ENCODE measurements at places on chromosomes 1 and 21.
A peak's percentile ranks its signal among the peaks of the same experiment; 100 is the strongest.

GRCh38 chr21:20943561-20943997 is 54.6 kb upstream of the NCAM2 start:
- peak; percentile 7 for DNase-seq

DNA sequence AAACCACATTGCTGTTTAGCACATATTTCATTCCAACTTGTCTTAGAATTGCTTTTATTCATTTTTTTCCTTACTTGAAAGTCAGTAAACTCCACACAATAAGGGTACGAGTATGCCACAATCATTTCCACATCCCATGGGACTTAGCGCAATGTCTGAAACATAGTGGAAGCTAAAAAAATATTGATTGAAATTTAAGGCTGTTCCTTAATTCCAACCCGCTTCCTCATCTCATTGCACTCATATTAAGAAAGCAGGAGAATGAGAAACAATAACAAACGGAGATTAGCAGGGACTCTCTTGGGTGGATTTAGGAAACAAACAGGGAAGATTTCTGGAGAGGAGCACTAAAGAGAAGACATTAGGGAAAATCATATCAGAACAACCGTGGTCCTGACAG is 39.3 kb upstream of the RGS4 start:
- no peak for DNase-seq

- DNase-seq: no peak
Observed at GRCh38 chr1:212560933-212561460, 47.6 kb upstream of the ATF3 start.

- no peak for DNase-seq
Observed at GRCh38 chr1:10510520-10511493, 36.1 kb downstream of the PEX14 start.

DNA sequence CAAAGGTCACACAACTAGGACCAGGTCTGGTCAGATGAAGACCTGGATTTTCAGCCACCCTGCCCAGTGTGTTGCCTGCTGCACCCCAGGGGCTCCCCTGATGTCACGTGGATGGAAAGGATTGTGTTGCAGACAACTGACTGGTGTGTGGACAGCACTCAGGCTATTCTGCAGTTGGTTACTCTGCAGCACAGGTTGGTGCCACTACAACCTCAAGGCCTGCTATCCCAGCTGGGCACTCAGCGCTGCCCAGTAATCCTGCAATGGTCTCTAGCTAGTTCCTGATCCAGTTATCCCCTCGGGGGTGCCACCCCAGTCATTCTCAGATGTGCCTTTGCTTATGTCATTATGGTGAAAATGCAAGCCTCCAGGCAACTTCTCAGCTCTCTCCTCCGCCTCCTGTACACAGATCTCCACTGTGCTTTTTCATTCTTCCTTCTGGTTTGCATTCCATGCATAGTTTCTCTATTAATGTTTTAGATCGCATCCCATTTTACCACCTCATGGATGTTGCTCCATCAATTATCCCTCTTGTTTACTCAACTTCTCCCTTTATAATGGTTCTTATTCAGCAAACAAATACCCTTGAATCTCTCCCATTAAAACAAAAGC is 503.2 kb upstream of the CAMK1G start:
- no peak for DNase-seq

GRCh38 chr1:233102341-233102740 is 151.9 kb downstream of the NTPCR start:
- DNase-seq: no peak

DNA sequence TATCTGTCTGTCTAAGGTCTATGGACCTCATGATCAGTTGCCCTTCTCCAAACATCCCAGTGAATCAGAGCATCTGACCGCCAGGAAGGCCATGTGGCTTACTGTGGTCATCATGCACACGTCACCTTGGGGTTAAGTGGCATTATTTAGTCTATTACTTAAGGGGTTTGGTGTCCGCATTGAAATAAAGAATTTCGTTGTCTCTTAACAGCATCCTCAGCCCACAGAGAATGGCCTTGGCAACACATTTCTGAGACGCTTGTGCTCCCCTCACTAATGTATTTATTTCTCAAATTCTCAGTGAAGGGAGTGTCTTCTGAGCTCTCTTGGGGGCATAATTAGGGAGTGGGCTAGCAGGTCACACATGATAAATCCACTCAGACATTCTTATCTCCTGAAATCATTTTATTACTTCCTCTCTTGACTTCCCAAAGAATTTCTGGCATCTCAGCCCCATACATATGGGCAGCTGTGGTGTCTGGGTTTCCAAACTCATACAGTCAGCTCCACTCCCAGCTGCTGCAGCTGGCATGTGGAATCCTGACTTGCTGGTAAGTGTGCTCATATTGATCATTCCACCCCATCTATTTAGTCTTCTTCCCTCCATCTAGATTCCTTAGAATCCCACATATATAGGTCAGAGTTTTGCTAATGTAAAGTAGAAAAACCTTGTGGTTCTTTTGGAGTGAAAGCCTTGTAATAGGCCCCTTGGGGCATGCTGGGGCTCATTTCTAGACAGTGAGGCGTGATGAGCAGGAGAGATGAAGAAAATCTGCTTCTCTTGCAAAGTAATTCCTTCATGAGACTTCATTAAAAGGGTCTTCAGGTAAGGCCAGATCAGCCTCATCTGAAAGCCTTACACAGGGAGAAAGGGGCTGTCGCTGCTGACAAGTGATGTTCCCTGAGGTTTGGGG is 110.5 kb downstream of the HHAT start:
- no peak for DNase-seq

GRCh38 chr1:16266411-16267118 is 29.6 kb upstream of the CPLANE2 start:
- DNase-seq: no peak

GRCh38 chr21:17118638-17119384 is 394.0 kb upstream of the CXADR start:
- no peak for DNase-seq

GRCh38 chr1:224435318-224435763 is 744 bp upstream of the WDR26 start:
- DNase-seq: no peak

DNA sequence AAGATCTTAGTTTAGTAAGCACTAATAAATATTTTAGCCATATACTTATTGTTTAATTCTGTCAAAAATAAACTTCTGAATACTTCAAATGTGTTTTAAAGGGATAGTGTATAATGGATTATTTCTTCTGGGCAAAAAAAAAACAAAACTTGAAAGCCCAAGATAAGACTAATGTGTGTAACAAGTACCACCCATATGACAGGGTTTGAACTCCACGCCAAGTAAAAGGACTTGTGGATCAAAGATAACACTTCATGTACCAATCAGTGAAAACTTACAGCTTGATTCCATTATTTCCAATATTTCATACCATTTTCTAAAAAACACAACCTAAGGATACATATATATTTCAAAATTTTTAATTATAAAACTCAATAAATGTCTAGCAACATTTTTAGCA is 59.5 kb downstream of the DENND1B start:
- DNase-seq: no peak

- DNase-seq: no peak
Observed at GRCh38 chr1:978069-978834, 3.6 kb downstream of the PERM1 start.

DNA sequence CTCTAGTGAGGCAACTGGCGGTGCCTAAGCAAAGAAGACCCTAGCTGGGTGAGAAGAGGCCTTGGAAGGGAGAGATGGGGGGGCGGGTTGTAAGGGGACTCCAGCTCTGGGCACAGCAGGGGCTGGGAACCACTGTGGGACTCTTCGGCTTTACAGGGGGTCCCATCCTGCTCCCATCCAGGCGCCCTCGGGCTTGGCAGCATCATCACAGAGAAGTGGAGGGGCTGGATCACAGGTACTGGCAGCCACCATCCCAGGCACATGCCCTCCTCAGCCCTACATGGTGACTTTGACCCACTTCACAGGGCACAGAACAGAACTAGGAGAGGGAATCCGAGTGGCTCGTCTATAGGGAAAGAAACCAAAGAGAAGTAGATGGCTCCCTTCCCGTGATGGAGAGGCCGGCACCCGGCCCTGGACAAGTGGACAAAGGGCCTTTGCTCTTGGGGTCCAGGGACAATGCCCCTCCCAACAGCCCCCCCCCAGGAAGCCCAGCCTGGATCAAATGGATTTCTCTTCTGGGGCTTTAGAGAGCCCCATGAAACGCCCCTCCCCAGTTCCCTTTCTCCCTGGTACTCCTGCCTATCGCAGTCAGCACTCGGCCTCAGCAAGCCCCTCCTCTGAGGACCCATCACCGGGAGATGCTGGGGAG is 54.0 kb upstream of the ECE1 start:
- no peak for DNase-seq

GRCh38 chr1:194161591-194161990 is 975.2 kb upstream of the B3GALT2 start:
- no peak for DNase-seq

DNA sequence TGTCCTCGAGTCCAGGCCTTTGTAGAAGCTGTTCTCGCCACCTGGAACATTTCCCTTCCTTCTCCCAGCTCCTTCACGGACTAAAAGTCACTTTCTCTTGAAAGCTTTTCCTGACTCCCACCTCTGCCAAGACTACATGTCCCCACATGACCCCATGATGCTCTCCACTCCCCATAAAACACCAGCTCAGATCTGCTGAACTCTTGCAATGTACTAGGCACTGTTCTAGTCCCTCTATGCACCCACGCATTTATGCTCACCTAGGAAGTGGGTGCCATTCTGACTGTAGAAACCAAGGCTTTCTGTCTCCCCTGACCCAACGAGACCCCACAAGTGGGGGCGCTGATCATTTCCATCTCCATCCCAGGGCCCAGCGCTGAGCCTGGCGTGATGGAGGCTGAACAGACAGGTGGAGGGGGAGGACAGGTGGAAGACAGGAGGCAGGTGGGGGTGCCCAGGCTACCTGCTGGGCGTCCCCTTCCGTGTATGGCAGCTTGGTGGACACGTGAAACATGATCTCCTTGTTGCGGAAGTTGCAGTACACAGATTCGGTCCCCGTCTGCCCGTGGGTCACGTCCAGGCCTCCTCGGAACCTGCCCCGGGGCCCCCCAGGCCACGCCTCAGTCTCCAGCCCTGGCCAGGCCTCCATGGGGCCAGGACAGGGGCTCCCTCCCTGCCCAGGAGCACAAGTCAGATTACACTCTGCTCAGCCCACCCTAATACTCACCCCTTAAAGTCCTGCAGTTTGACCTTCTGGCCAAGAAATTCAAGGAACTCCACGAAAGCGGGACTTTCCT is 58.0 kb downstream of the RAP1GAP start:
- no peak for DNase-seq

DNA sequence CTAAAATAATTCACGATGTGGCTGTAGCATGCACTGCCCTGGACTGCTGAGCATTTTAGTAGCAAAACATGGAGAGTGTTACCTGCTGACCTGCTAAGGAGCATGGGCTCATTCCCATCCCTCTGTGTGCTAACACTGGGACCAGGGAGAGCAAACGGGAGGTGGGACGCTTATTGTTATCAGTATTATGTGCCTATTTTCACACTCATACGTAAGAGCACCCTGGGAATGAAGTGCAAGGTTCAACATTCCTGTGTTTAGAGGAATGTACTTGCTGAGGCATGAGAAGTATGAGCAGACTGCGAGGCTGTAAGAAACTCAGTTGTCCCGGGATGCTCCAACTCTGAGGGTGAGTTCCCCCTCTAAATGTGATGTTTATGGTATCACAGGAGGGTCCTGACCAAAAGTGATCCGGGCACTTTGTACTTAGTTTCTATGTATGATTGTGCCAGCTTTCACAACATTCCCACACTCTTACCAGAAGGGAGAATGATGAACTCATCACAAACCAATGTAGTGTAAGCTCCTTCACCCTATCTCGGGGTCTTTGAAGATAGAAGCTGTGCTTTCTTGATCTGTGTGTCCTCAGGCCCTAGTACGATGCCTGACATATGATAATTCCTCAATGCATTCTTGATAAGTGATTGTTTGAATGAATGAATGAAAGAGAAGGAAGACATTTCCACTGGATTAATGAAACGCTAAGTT is 164.8 kb downstream of the KCNJ6 start:
- no peak for DNase-seq

GRCh38 chr1:212512816-212513559 is 80.3 kb downstream of the NENF start:
- DNase-seq: no peak

GRCh38 chr1:238465449-238465848 is 574.7 kb upstream of the ZP4 start:
- DNase-seq: no peak

- no peak for DNase-seq
Observed at GRCh38 chr1:154493276-154493675, 8.7 kb upstream of the TDRD10 start.

- DNase-seq: no peak
Observed at GRCh38 chr1:228929476-228930027, 194.3 kb downstream of the RHOU start.

GRCh38 chr1:38246955-38247952 is 200.7 kb upstream of the POU3F1 start:
- no peak for DNase-seq

DNA sequence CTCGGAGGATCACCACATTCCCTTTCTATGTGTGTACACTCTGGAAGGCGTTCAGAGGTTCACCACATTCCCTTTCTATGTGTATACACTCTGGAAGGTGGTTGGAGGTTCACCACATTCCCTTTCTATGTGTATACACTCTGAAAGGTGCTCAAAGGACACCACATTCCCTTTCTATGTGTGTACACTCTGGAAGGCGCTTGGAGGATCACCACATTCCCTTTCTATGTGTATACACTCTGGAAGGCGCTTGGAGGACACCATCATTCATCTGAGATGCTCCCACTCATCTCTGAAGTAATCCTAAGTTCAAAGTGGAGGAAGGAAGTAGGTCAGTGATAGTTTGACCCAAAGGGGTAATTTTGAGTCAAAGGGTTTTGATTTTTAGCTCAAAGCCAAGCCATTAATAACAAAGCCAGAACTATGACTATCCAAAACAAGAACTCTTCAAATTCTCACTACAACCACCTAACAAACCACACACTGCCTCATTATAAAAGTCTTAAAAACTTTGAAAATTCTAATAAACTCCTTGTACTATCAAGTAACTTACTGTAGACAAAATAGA is 32.9 kb downstream of the NRIP1 start:
- no peak for DNase-seq

GRCh38 chr1:64403331-64403730 is 66.6 kb upstream of the CACHD1 start:
- DNase-seq: no peak

All from hypothalamus (tissue), 51 donors.